Stimulated activated CD8-positive, alpha-beta memory T cell treated with anti-CD3 and anti-CD28 coated beads, Interleukin-15, amount 100 ng/mL, for 48 hours (primary cell): ENCODE measurements at places on chromosomes 1 and 21.

DNA sequence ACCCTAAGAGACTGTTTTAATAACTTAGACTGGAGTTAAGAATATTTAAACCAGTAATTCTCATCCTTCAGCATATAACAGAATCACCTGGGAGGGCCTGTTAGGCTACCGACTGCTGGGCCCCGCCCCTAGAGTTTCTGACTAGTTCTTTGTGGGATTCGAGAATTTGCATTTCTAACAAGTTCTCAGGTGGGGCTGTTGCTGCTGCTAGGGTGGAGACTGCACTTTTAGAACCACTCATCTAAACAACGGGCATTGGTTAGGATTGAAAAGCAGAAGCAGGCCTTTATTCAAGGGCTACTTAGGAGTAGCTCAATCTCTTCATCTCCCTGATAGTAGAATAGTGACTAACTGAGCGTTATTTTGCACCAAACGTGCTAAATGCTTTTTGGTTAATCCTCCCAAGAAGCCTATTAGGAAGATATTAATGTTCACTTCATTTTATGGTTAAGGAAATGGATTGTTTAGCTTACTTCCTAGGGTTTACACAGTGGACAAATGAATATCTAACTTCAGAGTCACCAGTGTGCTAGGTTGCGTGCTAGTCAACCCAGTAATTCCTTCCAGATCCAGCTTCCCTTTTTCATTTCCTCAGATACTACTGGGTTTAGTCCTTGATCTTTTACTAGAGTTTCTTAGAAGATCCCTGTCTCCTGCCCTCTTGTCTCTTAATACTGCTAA is 31.1 kb upstream of the UAP1 start:
- DNase-seq = no peak

GRCh38 chr1:31891280-31891679 is 46.9 kb downstream of the PTP4A2 start:
- DNase-seq = peak; percentile 42

DNA sequence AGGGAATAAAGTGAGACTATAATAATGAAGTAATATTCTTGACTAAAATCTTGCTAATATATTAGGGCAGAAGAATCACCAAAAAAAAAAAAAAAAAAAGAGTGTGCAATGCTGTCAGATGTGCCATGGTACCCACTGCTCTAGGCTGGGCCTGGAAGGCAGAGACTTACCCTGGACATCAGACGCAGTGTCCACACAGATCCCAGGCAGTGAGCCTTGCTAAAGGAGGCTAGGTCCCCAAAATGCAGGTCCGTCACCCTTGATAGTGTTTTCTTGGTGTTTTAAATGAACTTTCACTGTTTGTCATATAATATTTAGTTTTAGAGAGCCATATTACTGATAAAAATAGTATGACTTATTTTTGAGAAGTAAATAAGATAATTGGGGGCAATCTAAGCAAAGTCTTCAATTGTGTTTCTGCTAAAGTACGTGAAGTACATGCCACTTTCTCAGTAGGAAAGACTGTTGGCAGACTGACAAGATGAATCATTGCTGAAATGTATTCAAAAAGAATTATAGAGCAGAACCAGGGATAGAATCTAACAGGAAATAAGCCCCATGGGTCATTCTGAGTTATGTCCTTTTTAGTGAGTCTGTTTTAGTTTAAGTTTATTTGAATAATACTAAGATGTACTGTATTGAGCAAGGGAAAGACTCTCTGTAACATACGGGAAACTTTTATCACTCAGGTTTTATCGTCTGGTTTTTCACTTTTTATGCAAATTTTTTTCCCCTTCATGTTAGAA is 74.6 kb upstream of the PDC start:
- DNase-seq = no peak

DNA sequence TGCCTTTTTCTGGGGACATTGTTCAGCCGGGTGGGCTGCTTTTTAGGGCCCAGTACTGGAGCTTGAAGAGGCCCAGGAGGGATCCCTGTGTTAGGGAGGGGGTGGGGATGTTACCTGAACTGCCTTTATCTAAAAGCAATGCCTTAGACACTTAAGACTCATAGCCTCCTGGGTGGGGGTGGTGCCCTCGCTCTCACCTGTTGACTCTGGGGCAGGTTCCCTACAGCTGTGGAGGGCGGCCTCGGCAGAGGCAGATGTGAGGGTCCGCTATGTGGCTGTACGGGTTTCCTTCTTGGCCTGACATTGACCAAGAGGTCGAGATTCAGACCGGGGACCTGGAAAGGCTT is 716 bp downstream of the INAVA start:
- DNase-seq = no peak

- no peak for DNase-seq
Measured at GRCh38 chr1:231385416-231385748, 36.7 kb downstream of the EGLN1 start.

- DNase-seq = no peak
Measured at GRCh38 chr1:15002325-15002724, 151.2 kb upstream of the TMEM51 start.

GRCh38 chr1:34656731-34657130 is 98.1 kb upstream of the GJB5 start:
- DNase-seq = no peak
